Astrocyte (in vitro differentiated cells and primary cell): ENCODE measurements at places on chromosomes 5 and 9.

DNA sequence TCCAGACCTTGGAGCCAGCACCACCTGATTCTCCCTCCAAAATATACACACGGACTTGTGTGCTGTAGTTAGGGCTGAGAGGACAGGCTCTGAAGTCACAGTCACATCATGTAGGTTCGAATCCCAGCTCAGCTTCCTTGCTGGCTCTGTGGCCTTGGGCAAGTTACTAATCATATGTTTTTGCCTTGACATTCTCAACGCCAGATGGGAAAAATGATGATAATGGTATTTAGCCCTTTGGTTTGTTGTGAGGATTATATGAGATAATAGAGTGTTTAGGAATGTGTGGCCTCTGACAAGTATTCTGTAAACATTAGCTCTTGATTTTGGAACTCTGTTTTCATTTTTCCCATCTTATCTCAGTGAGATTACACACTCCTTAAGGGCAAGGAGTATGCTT, 72.5 kb downstream of the PLAC8L1 start:
- peak; percentile 40 for DNase-seq

- peak; percentile 45 for DNase-seq
These were observed 1.8 kb downstream of the IRX1 start for GRCh38 chr5:3597167-3598007.

DNA sequence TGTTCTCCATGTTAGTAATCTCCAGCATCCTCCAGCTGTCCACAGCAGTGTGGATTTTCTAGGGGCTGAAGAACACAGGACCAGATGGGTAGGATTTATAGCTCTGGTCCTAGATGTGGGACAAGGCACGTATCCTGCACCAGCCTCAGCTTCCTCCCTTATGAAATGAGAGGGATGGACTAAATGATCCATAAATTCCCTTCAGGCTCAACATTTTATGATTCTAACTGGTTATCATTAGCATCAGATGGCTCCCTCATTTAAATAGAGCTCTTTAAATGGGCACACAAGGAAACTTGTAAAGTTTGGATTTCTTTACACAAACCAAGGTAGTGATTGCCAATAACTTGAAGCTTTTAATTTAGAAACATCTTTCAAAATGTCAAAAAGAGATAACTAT, 97.7 kb downstream of the ESM1 start:
- no peak for DNase-seq

- DNase-seq, result no peak
These were observed 119.6 kb upstream of the PITX1 start for GRCh38 chr5:135153661-135154060.
